ENCODE measurements at places on chromosomes 16 and 17. TPM values are rescaled to one million over a fixed set of nuclear protein-coding genes. Genes with fewer than 3 reads are reported as not detected.

KRT33B gene
- not detected for total RNA-seq

KPNB1 gene
- total RNA-seq, result 736 TPM

HOXB4 gene
- total RNA-seq, result 3.6 TPM

ZPBP2 gene
- total RNA-seq, result not detected

HSPB9 gene
- not detected for total RNA-seq

RAB26 gene
- 0.83 TPM for total RNA-seq

DPEP3 gene
- total RNA-seq, result not detected

NOD2 gene
- total RNA-seq, result 9.3 TPM

GLTPD2 gene
- not detected for total RNA-seq

LRRC45 gene
- total RNA-seq, result 40.6 TPM
